Effector memory CD4-positive, alpha-beta T cell (primary cell): ENCODE measurements at places on chromosomes 3 and 15.
A peak's percentile ranks its signal among the peaks of the same experiment; 100 is the strongest.

DNA sequence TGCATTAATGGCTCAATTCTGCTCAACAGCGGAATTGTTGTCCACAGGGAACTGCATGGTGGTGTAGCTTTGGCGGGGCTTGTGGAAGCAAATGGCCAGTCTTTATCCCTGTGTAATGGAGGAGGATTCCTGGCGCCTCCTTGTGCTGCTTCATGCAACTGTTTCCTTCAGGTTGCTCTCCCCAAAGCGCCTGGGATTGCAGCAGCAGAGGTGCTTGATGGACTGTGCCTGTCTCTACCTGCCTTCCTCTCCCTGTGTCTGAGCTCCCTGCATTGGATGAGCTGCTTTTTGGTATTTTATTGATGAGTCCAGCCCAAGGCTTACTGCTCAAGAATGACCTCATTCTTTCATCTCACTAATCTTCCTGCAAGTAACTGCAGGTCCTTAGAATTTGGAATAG is 72.9 kb upstream of the NDN start:
- H3K36me3 ChIP-seq: no peaks in the 10 kb centered on the region
- no peak for DNase-seq

DNA sequence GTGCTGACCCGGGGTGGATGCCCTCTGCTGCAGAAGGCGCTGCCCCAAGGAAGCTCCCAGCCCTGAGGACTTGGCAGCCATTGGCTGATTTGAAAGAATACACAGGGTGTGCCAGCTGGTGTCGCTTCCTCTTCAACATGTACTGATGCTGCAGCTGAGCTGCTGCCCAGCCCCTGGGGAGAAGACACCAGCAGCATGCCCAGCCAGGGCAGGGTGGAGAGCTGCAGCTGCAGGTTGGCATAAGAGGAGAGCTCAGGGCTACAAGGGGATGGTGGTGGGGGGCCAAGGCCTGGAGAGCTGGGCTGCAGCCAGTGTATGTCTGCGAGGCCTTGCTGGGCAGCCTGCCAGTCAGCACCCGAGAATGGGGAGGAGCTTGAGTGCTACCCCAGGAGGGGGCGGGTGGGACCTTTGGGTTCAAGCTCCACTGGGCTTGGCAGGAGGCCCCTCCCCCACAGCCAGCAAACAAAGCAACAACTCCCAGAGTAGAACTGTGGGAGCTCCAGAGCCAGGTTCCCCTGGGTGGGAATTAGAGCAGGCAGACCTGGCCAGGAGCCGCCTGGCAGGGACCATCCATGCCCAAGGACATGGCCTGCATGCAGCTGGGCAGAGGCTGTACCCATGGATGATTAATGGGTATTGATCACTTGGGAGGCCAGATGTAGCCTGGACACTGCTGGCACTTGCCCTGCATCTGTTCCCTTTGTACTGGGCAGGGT is 9.2 kb upstream of the SEMA4B start:
- no peak overlapping the region for H3K4me3 ChIP-seq
- H3K27me3 ChIP-seq: no peaks in the 10 kb centered on the region
- no peak overlapping the region for H3K27ac ChIP-seq
- DNase-seq: no peak
- H3K36me3 ChIP-seq: no peaks in the 10 kb centered on the region

- H3K4me1 ChIP-seq: peaks cover 5% of the 10 kb centered on the region
- H3K27ac ChIP-seq: peak overlapping the region; percentile 70
- H3K36me3 ChIP-seq: no peaks in the 10 kb centered on the region
- peak overlapping the region; percentile 79 for H3K4me3 ChIP-seq
Measured at GRCh38 chr3:170907637-170908234, 701 bp downstream of the EIF5A2 start.

- no peak overlapping the region for H3K4me3 ChIP-seq
- no peak overlapping the region for H3K27ac ChIP-seq
- DNase-seq: no peak
- H3K36me3 ChIP-seq: no peaks in the 10 kb centered on the region
- H3K27me3 ChIP-seq: no peaks in the 10 kb centered on the region
Measured at GRCh38 chr3:51869304-51869703, 6.1 kb downstream of the IQCF5 start.

DNA sequence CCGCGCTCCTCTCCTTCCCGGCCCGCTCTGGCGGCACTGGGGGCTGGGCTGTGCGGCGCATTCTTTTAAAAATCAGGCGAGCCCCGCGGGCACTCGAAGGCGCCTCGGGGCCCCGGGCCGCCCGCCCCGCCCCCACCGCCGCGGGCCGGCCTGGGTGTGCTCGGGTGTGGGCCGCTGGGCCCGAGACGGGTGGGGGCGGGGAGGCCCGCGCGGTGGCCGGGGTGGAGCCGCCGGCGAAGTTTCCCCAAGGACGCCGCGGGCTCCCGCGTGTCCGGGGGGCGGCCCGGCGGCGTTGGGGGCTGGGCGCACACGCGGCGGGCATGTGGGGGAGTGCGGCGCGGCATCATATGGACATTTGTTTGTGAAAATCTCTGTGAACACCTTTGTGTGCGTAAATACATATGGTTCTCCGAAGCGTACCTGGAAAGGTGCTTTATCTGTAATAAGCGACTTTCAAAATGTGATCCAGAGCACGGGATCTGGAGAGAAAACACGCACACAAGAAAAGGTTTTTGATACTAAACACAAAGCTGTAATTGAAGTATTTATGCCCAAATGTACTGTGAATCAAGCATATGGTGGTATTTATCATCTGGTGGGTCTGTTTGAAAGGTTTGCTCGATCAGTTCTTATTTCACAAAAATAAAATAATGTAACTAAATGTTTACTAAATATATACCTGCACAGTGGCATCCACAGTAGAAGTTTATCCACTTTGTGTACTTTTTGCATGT is 612 bp upstream of the TBL1XR1 start:
- no peak for DNase-seq
- H3K36me3 ChIP-seq: no peaks in the 10 kb centered on the region
- H3K4me3 ChIP-seq: peak overlapping the region; percentile 61
- H3K27ac ChIP-seq: peak overlapping the region; percentile 87
- H3K27me3 ChIP-seq: no peaks in the 10 kb centered on the region
- H3K4me1 ChIP-seq: peaks cover 21% of the 10 kb centered on the region
